ENCODE measurements at places on chromosomes 7 and 10. TPM values are rescaled to one million over a fixed set of nuclear protein-coding genes. Genes with fewer than 3 reads are reported as not detected.

DNA sequence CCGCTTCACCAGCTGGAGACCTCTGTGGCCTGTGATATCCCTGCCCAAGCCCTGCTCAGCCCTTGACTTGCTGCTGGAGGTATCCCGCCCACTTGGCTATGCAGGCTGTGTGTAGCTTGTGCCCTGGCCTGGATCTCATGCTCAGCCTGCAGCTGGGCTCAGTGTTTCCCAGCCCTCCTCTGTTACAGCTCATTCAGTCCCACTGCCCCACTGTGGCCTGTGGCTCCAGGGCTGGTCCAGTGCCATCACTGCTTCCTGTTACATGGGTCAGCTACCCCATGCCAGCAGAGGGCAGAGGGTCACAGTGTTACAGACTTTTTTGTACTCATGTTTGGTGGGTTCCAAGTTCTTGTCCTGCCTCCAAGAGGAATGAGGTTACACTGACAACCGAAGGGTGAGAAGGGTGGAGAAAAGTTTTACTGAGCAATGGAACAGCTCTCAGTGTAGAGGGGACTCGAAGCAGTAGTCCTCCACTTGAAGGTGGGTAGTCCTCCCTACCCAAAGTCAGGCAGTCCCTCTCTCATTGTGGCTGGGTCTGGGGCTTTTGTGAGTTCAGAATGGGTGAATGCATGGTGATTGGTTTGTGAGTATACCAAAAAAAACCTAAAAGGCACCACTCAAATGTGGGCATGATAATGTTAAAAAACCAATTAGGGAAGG is 100.4 kb downstream of the ANKRD7 start:
- DNase-seq = no peak

DNA sequence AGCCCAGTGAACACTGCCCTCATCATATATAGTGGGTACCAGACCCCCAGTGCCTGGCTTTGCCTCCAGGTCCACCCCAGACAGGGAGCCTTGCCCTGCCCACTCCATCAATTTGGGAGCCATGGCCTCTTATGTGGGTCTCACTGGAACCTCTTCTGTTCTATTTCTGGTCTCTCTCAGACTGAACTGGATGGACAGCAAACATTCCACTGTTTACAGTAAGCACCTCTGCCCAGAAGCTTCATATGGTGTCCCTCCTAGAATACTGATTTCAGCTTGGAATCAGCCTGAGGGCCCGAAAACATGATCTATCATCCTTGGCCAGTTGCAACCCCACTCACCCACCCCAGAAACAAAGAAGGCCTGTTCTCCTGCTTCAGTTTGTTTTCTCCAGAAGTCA is 81.0 kb upstream of the SLF2 start:
- DNase-seq = no peak

GRCh38 chr10:115321360-115321759 is 228.2 kb downstream of the ATRNL1 start:
- DNase-seq = no peak

Gene AKR1C4
- not detected for total RNA-seq

Gene HMX3
- not detected for total RNA-seq

Gene MACC1
- total RNA-seq = 0.45 TPM

All from natural killer cell (primary cell).